ENCODE measurements at places on chromosomes 7 and 10.
A peak's percentile ranks its signal among the peaks of the same experiment; 100 is the strongest.

GRCh38 chr7:45122975-45123860, 11.7 kb upstream of the TBRG4 start:
- DNase-seq, result no peak

DNA sequence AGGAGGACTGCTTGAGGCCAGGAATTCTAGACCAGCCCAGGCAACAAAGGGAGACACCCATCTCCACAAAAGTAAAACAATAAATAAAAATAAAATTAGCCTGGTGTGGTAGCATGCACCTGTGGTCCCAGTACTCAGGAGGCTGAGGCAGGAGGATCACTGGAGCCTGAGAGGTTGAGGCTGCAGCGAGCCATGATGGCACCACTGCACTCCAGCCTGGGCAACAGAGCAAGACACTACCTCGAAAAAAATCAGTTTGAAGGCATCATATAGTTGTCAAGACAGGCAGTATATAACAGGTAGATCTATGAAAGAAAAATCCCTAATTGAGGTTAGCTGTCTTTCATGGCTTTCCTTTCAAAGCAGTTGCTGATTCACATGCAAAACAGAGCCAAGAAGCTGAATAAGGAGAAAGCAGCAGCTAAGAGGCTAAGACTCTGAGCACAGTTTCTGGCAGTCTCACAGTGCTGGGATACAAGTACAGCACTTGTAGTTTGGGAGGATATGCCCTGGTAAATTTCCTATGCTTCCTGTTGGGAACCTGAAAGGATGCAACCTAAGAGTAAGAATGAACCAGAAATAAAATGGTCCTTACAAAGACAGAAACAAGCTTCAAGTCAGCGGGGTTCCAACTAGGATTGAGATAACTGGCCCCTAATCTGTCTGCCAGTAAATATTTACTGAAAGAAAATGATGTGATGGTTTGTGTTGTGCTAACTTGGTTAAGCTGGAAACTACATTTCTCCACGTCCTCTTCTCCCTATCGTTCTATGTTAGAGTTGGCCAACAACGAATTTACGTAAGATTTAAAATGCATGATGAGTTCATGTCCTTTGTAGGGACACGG, 368.5 kb upstream of the HPS1 start:
- DNase-seq, result no peak

- DNase-seq, result peak; percentile 15
Observed at GRCh38 chr10:17290226-17290625, 62.2 kb downstream of the VIM start.

- no peak for DNase-seq
Observed at GRCh38 chr7:96284835-96285234, 37.1 kb downstream of the SLC25A13 start.

DNA sequence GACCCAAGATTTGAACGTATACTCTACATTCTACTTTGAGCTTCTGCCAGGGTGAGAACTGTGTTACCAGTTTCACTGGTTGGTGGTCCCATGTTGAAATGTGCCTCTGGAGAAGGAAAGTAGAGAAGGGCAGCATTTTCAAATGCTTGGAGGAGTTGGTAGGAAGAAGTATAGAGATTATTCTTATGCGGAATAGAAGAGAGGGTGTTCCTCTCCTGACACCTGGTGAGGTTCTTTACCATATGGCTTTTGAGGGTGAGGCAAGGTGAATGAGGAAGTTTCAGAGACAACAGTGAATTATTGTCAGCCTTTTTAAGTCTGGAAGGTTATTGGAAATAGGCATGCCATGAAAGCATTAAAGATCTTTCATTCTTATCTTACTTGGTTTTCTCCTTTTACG, 34.3 kb downstream of the R3HCC1L start:
- no peak for DNase-seq

DNA sequence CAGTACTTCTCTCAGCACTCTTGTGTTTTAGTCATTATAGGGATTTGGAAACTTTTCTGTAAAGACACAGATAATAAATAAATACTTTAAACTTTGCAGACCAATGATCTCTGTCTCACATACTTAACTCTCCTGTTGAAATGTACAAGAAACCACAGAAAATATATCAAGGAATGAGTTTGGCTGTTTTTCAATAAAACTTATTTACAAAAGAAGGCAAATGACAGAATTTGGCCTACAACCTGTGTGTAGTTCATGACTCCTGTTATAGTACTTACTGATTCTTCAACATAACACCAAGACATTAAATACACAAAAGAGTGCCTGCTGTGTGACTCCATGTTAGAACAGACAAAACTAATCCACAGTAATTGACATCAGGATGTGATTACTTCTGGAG, 510.0 kb upstream of the PHF14 start:
- no peak for DNase-seq

DNA sequence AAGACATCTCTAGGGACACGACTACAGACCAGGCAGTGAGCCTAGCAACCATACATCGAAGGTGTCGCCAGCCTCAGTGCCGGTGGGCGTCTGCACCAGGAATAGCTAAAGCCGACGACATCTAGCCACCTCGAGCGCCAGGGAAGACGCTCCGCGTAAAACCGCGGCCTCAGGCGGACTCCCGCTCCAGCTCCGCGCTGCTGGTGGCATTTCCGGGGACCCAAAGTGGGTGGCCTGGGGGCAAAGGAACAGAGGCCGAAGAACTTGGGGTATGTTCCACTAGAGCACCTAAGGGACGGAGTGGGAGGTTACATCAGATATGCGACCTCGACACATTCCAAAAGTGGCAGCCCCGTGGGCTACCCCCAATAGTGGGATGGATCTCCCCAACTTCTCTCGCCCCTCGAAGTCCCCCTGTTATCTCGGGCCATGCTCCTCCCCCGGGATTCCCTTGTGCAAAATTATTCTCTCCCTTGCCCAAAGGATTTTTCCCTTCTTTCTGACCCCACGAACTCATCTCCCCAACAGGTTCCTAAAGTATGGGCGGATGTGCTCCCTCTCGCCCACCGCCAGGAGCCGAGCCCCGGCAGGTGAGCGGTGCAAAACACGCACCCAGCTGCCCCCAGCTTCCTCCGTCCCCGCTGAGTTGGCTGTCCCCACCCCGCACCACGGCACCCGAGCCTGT, 1.2 kb downstream of the KCNMA1 start:
- DNase-seq, result no peak

DNA sequence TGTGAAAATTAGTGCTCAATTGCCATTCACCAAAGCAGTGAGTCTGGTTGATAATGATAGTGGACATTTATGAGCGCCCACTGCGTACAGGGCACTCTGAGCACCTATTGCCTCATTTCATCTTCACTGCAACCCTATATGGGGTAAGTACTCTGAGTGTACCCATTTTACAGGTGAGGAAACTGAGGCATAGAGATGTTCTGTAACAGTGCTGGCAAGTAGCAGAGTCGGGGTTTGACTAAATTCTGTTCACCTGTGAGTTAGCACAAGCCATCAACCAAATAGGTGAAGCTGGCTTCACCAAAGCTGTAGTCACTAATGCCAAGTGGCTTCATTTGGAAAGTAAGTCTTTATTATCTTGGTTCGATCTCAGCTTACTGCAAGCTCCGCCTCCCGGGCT, 135.8 kb downstream of the SPAG6 start:
- DNase-seq, result no peak

- no peak for DNase-seq
Observed at GRCh38 chr10:15719899-15720634, at the start of gene ITGA8. TSS of gene ITGA8 (minus strand) at chr10:15719922. CDS start at chr10:15719771, 151 bp downstream.

DNA sequence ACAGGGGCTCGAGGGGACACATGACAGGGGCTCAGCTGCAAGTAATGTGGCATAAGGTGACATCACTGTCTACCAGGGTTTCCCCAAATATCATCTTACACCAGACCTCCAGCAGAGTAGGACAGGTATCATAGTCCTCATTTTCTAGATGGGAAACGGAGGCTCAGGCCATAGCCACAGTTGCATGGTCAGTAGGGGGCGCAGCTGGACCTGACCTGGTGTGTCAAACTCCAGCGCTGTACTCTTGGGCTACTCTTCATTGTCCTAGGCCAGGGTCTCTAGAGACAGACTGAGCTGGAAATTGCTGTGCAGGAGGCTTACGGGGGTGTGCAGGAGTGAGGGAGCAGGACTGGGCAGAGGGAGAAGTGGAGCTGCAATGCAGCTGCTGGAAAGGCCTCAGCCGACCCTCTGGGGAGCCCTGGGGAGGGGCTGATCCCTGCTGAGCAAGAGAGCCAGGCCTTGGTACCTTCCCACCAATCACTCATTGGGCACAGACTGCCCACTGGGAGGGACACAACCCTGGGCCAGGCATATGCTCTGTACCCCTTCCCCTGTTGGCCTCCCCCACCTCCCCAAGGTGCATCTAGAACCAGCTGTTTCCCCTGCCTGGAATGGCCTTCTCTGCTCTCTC, 89.9 kb downstream of the CDH23 start:
- peak; percentile 37 for DNase-seq

DNA sequence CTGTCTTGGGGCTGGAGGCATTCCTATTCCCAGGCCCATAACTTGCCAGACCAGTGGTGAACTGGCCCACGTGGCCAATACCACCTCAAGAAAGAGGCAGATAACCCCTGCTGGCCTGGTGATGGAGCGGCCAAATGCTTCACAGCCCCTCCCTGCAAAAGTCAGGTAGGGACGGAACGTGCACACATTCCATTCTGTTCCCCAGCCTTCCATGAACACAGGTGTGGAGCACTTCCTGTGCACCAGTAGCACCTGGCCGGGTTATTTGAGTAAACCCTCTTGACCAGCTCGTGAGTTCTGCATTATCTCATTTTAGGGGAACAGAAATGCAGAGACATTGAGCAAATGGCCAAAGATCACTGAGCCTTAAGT, 134.4 kb downstream of the SH3PXD2A start:
- no peak for DNase-seq

- DNase-seq, result no peak
Observed at GRCh38 chr7:39360038-39360437, 206.2 kb upstream of the YAE1 start.

GRCh38 chr7:151687523-151688235, 168.0 kb upstream of the RHEB start:
- DNase-seq, result no peak

GRCh38 chr7:4170997-4171786, 510.9 kb upstream of the FOXK1 start:
- DNase-seq, result no peak

GRCh38 chr7:17369691-17370426, 71.4 kb downstream of the AHR start:
- DNase-seq, result no peak

DNA sequence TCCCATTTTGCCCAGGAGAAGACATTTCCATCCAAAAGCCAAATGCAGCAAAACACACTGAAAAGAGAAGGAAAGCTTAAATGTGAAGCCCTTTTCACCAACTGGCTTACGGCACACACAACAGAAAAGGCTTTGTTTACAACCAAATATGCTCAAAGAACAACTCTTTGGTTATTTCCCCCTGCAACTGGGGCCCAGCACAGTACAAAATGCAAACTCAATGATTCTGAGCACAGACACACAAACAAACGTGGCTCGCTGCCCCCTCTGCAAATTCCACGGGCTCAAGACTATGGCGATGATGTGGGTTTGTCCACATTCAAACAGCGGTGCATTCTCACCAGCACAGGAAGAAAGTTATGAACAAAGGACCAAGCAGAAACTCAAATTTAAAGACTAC, 5.3 kb downstream of the CPXM2 start:
- DNase-seq, result no peak

DNA sequence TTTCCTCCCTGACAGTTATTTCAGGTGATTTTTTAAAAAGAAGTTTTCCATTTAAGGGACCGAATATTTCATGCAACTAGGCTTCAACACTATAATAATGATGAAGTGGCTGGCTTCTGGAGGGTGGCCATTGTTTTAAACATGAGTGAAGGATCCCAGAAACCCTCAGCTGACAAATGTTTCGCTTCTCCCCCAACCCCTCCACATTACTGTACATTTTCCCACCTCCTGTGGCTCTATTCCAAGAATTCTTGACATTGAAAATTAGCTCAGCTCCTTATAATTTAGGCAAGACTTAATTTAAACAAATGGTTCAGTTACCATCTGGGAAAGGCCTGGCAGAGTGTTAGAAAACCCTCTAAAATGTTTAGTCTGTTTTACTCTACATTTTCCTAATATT, 129.9 kb upstream of the CDCA7L start:
- no peak for DNase-seq

DNA sequence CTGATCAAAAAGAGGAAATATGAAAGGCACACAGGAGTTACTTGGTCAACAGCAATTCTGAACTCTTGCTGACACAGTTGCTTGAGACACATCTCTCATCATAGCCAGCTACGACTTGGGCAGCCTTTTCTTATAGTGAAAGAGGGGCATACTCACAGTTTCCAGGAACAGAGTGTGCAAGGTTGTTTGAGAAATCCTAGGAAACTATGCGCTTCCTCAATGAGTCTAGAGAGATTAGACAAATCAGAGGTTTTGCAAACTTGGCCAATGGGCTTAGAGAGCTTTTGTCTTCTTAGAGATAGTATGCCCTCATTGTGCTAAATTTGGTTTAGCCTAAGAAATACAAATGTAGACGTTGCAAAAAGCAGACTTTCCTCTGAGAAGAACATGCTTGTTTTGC, 370.4 kb downstream of the HGF start:
- DNase-seq, result no peak

DNA sequence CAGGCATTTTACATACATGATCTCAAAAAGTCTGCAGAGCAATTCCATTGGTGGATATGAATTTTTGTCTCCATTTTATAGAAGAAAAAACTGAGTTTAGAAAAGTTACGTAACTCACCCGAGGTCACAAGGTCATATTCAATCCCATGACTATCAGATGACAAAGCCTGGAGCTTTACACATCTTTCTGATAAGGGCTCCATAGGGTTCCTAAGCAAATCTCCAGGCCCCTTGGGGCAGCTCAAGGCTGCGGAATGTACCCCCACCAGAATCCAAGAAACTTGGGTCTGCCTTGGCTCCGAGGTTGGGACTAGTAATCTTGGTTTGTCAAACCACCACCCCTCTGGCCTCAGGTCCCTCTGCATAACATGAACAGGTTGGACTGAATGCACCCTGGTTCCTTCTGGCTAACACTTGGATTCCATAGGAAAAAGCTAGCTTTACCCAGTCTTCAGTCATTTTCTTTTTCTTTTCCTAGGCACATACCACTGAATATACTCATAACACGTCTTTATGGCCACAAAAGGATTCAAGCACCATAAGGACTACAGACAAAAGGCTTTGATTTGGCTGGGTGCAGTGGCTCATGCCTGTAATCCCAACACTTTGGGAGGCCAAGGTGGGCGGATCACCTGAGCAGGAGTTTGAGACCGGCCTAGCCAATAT, 55.5 kb downstream of the PIP4K2A start:
- DNase-seq, result no peak

GRCh38 chr10:112952282-112953173, 2.5 kb downstream of the TCF7L2 start:
- DNase-seq, result no peak

- DNase-seq, result no peak
Observed at GRCh38 chr10:125629758-125630376, 53.1 kb downstream of the TEX36 start.

- no peak for DNase-seq
Observed at GRCh38 chr10:47366181-47366631, 17.9 kb downstream of the ZNF488 start.
